ENCODE measurements at places on chromosomes 5 and 9.
A peak's percentile ranks its signal among the peaks of the same experiment; 100 is the strongest.

- no peak for DNase-seq
These were observed 149.2 kb upstream of the CDKN2B start for GRCh38 chr9:22158271-22158670.

DNA sequence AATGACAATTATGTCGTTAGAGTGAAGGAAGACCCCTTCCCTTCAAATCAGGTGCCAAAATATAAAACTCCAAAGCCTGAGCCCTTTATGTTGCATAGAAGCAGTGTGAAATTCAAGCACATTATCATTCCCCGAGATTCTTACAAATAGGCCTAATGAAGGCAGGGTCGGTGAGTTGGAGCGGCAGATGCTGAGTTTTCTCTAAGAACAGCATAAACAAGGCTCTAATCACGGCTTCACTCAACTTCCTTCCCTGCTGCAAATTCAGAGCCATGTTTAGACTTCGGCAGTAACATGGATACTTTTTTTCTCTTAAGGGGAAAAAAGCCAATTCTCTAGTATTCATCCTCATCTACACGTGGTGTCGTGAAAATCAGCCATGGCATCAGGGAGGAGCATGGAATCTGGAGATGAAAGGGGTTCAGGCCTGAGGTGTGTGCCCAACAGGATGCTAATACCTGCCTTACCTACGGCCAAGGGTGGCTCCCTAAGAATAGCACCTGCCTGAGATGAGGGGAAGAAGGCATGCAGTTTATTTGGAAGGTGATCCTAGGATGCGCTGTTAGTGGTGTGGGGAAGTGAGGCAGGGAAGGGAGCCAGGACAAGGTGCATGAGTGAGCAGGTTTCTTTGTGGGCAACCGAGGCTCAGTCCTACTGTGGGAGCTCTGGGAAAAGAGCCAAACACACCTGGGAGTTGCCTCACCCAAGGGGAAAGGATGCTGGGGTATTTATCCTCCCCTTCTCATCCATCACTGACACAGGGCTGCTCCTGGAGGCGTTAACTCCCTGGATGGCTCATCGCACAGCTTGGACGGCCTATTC, 146.8 kb upstream of the TBC1D2 start:
- no peak for DNase-seq

GRCh38 chr5:91486638-91487037, 103.5 kb upstream of the ARRDC3 start:
- DNase-seq: no peak

DNA sequence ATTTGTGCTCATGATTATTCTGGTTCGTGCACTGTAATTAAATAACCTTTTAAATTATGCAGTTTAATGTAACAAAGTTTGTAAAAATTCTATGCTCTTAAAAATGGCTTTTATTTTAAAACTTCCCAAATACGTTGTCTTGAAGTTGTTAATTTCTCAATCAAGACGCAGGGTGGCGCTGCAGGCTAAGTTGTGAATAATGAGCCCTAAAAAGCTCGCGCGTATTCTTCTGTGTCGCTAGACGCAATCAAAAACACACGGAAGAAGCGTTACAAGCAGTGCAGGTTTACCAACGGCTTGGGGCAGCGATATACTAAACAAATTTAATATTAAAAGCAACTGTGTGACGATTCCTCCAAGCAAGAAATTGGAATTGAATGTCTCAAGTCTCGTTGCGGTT, at the start of gene PCDHB4:
TSS of gene PCDHB4 (plus strand) at position 256 of the 400 bp plus-strand sequence. CDS start 181 bp downstream, outside the sequence.
- DNase-seq: peak; percentile 46

DNA sequence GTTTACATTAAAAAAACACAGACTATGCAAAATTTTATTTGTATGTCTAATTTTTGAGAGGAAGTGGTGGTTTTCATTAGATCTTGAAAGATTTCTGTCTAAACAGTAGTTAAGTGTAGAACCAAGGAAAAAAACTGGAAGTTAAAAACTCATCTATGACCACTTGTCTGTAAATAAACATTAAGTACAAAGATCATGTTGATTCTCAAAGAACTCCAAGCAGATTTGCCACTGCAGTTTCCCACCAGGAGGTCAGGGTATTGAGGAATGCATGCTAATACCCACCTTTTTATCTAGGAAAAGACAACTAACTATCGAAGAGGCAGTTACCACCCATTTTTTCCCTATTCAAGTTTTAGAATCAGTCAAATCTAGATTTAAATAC, 1.9 kb downstream of the STOM start:
- DNase-seq: no peak

DNA sequence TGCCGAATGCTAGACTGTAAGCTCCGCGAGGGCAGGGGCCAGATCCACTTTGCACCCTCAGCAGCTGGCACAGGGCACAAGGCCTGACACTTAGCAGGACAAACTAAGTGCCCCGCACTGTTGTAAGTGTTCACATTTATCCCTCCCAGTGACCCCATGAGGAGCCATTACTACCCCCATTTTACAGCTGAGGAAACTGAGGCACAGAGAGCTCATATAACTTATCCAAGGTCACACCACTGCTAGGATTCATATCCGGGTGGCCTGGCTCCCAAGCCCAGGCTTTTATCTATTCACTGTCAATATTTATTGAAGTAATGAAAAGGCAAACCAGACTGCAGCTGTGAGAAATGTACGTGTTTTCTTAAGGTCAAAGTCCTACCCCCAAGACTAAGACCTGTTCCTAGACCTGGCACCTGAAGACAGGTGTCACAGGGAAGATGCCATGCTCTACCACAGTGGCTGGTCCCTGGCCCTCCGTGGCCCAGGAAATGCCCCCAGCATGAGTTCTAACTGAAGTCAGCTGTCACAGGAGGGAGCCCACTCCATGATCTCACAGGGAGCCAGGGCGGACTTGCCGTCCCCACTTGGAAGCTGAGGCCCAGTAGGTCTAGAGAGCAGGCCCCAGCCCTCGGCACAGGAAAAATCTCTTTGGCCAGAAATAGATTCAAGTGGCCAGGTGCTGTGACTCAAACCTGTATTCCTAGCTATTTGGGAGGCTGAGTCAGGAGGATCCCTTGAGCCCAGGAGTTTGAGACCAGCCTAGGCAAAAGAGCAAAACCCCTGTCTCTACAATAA, 74.7 kb upstream of the IL17B start:
- DNase-seq: no peak

- no peak for DNase-seq
These were observed 495.9 kb downstream of the CSNK1G3 start for GRCh38 chr5:124007675-124008398.

DNA sequence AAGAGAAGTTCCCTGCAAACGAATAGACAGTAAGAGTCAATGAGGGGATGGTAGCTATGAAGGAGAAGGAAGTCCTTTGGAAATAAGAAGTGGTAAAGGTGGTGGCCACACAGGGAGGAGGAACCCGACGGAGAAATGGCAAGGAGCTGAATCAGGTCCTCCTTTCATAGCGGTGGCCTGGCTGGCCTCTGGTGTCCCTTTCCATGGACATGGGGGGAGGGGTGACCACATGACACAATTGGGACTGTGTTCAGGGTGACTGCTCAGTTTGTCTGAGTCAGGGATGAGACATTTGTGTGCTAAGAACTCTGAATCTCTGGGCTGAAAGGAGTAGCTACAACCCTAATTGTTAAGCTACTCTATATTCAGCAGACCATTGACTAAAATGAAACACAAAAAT, 28.7 kb upstream of the TIMD4 start:
- peak; percentile 6 for DNase-seq

- no peak for DNase-seq
These were observed 83.7 kb downstream of the PAX5 start for GRCh38 chr9:36950389-36950788.

GRCh38 chr5:139167063-139167462, 31.1 kb downstream of the SIL1 start:
- DNase-seq: no peak

GRCh38 chr5:60207040-60207439, 313.5 kb upstream of the PDE4D start:
- DNase-seq: peak; percentile 74

DNA sequence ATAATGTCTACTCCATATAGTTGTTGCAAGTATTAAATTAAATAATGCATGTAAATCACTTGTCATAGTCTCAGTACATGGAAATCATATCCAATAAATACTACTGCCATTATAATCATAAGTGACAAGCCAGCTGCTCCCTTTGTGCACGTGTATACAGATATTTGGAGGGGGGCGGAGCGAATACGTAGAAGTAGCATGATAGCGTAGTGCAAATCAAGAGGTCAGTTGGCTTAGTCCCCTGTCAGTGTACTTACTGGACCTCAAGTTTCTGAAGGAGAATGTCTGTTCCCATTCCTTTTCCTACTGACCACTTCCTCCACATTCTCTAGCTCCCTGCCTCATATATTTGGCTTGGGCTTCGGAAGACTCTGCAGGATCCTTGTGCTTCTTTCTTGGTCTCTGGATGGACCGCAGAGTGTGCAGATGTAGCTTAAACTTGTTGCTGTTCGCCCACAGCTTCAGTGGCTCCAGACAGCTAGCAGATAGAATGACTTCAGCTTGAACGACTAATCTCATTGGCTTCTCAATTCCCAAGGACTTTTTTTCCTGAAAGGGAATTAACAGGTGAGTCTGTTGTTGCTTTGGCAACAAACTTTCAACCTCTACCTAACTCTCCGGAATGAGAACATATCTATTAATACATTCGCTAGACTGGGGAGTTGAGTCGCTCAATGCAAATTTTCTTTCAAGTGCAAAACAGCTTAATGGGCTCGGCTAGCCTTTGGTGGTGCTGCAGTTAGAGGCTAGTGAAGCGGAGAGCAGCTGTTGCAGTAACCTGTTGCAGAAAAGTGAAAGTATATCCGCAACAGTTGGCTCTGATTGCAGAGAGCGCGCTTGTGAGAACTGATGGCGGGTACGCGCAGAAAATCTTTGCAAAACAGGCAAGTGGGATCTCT, at the start of gene PCDHB1:
TSS of gene PCDHB1 (plus strand) at position 753 of the 899 bp plus-strand sequence. CDS start at position 850, 97 bp downstream.
- no peak for DNase-seq

DNA sequence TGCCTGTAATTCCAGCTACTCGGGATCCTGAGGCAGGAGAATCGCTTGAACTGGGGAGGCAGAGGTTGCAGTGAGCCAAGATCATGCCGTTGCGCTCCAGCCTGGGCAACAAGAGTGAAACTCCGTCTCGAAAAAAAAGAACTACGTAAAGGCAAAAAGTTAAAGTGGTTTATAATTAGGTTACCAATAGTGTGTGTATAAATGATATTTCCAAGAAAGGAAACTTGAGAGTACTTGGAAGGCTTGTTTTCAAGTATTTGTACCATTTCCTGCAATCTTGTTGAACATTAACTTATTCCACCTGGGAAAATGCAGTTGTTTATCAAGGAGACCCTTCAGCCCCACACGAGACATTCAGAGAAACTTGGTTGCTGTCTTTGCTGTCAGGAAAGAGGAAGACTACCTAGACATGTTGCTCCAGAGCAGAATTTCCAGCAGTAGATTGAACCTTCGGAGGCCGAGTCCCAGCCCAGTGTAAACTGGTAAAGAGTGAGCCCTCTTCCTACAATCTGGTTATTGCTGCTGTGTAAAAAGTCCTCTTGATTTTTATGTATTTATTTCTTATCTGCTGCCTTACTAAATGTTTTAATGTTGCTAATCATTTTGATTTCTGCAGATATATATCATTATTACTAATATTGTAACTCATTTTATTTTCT, 30.1 kb downstream of the STXBP1 start:
- no peak for DNase-seq

- no peak for DNase-seq
These were observed 3.0 kb downstream of the ARSI start for GRCh38 chr5:150299571-150300327.

- no peak for DNase-seq
These were observed 38.3 kb downstream of the LRSAM1 start for GRCh38 chr9:127489471-127490115.

DNA sequence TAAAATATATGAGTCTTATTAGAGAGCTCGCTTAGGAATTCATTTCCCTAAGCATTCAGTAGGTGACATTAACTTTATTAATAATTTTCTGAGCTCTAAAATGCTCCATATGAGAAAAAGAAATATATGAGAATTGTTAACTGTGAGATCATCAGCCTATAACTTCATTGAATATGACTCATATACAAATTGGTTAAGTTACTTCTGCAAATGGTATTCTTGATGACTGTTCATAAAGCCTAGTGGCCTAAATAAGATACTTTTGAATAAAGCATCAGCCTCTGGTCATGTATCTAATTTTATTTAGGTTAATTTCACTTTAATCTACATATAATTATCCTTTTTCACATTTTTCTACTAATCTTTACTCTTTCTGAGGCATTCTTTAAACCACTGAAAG, 710.2 kb upstream of the ACO1 start:
- DNase-seq: no peak

- peak; percentile 6 for DNase-seq
These were observed 207.5 kb downstream of the NXNL2 start for GRCh38 chr9:88742483-88742882.

DNA sequence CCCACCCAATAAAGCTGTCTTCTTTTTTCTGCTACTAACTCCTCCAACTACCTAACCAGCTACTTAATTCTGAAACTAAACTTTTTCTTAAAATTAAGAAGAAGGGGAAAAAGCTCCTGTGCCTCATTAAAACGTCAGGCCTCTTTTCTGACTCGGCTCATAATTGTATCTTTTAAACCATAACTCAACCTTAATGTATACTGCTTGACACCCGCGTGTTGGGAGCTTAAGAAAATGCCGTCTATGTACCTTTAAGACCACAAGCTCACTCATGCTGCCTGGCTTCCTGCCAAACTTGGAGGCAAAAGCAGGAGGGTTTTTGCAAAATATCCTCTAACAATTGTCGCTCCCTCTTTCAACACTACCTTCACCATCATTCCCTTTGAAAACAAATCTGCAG, 5.0 kb downstream of the EBF1 start:
- DNase-seq: no peak

DNA sequence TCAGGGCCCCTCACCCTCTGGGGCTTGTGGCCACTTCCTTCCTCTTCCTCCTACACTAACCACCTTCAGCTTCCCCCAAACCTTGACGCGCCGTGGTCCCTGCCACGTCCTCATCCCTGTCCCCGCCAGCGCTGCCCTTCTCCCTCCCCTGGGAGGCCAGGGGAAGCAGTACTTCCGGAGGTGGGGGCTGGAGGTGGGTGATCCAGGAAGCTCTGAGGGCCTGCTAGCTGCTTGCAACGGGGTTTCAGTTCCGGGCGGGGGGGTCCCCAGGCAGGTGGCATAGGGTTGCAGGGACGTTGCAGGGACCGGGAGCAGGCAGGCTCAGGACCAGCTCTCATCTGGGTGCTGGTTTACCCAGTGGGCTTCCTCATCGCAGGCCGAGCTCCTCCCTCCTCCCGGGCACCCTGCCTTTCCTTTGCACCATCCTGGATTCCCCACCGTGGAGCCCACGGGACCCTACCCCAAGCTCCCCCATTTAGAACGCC, 70.0 kb downstream of the RXRA start:
- DNase-seq: no peak

GRCh38 chr5:100690036-100690560, 154.9 kb downstream of the FAM174A start:
- no peak for DNase-seq

- DNase-seq: peak; percentile 40
These were observed 55.2 kb upstream of the SHISAL2B start for GRCh38 chr5:64634997-64635686.

DNA sequence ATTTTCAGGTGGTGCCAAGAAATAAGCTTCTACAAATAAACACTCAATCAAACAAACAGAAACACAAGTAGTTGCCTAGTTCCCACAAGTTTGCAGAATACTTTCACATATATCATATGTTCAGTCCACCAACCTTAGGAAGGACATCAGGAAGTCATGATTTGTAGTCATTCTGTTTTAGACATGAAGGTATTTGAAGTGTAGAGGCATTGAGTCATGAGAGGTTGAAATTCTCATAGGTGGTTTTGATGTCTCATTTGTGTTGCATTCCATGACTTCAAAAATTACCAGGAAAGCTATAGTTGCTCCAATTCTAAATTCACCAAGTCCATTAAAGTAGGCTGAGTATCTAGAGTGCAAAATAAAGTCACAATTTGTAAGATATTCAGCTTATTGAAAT, 159.0 kb downstream of the KCTD16 start:
- DNase-seq: no peak
